Fibroblast of lung (primary cell): ENCODE measurements at places on chromosomes 5 and 9. TPM values are rescaled to one million over a fixed set of nuclear protein-coding genes. Genes with fewer than 3 reads are reported as not detected.

The FOXD4 gene
- 0.17 and 0.26 TPM in 2 replicates for total RNA-seq

The CTXN3 gene
- total RNA-seq, result not detected in 2 replicates

The SARDH gene
- total RNA-seq, result 4.8 and 9.0 TPM in 2 replicates

The SIT1 gene
- total RNA-seq, result 0.17 TPM in 1 of 2 replicates, not detected in the other

The LECT2 gene
- not detected in 2 replicates for total RNA-seq

The ARSI gene
- 5.9 and 8.5 TPM in 2 replicates for total RNA-seq

The FGFR4 gene
- total RNA-seq, result 12.6 and 13.6 TPM in 2 replicates

The LTC4S gene
- total RNA-seq, result 0.83 and 4.1 TPM in 2 replicates

The LOX gene
- total RNA-seq, result 33.4 and 81.9 TPM in 2 replicates

The PPP3R2 gene
- total RNA-seq, result not detected in 2 replicates

The TRPM3 gene
- 0.50 and 0.51 TPM in 2 replicates for total RNA-seq

The SHOC1 gene
- under 0.01 TPM in 2 replicates for total RNA-seq
